Mononuclear cell (primary cell): ENCODE measurements at places on chromosomes 7 and 10. TPM values are rescaled to one million over a fixed set of nuclear protein-coding genes. Genes with fewer than 3 reads are reported as not detected.

DOCK1 gene
- 0.42 TPM for total RNA-seq

GARIN1A gene
- total RNA-seq, result 0.52 TPM

FZD1 gene
- total RNA-seq, result 3.6 TPM

CCDC172 gene
- not detected for total RNA-seq

TCERG1L gene
- total RNA-seq, result under 0.01 TPM

MOGAT3 gene
- total RNA-seq, result not detected

ZNF365 gene
- 1.5 TPM for total RNA-seq

FBXL13 gene
- total RNA-seq, result 1.9 TPM

PNLIP gene
- not detected for total RNA-seq

OR2A5 gene
- total RNA-seq, result under 0.01 TPM

CRYGN gene
- total RNA-seq, result not detected

NPTX2 gene
- 0.42 TPM for total RNA-seq

IKZF1 gene
- total RNA-seq, result 231 TPM

DENND2A gene
- not detected for total RNA-seq

SLC26A5 gene
- total RNA-seq, result not detected

ATP5F1C gene
- total RNA-seq, result 303 TPM

LRGUK gene
- total RNA-seq, result 0.94 TPM

CALHM3 gene
- total RNA-seq, result not detected

ITPRID1 gene
- 0.73 TPM for total RNA-seq

PHTF2 gene
- 34.8 TPM for total RNA-seq
